NCI-H69 (cell line): ENCODE measurements at places on chromosomes 3 and 15.
A peak's percentile ranks its signal among the peaks of the same experiment; 100 is the strongest.

GRCh38 chr3:42682301-42683070 is 2.9 kb upstream of the KLHL40 start:
- DNase-seq, result no peak

- DNase-seq, result peak; percentile 90
These were observed at the start of gene NR1D2 for GRCh38 chr3:23944861-23945662. NR1D2 (plus strand) TSS chr3:23945286; CDS start chr3:23945579, 293 bp downstream.

- peak; percentile 84 for DNase-seq
These were observed at the start of gene SLCO3A1 for GRCh38 chr15:91853511-91853947. SLCO3A1 (plus strand) TSS chr15:91853708.

DNA sequence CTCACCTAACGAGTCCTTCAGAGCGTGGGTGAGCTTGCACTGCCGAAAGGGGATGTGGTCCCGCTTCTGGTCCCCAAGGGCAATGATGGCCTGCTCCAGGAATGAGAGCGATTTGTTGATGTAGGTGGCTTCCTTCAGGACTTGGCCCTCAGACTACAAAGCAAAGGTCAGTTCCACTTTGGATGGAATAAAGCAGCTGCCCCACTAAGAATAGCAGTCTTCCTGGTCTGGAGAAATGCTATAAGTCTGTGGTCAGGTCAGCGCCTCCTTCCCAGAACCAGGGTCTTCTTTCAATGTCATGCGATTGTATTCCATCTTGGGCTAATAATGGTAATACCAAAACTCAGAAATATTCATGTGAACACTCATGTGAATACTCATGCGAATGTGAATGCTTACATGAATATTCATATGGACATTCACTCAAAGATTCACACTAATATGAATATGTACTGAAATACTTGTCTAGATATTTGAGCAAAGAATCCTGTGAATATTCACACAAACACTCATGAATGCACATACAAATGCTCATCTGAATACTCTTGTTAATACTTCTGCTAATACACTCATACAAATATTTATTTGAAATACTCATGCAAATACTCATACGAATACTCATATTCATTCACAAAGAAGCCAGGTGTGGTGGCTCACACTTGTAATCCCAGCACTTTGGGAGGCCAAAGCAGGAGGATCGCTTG is 16.7 kb downstream of the KIF9 start:
- DNase-seq, result no peak

GRCh38 chr3:100875239-100875638 is 118.0 kb downstream of the ABI3BP start:
- peak; percentile 1 for DNase-seq

DNA sequence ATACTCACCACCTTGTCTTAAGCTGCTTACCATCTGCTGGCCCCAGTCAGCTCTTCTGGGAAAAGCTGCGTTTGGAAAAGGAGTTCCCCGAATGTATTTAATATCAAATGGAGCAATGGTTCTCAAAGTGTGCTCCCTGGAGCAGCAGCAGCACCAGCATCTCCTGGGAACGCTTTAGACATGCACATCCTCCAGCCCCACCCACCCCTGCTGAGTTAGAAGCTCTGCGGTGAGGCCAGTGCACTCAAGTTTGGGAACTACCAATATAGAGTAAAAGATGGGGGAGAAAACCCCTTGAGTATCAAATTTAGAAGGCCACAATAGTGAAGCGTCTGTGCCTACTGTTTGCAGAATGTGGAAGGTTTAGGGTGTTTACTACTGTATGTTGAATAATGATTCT is 124.0 kb upstream of the TOPAZ1 start:
- no peak for DNase-seq

DNA sequence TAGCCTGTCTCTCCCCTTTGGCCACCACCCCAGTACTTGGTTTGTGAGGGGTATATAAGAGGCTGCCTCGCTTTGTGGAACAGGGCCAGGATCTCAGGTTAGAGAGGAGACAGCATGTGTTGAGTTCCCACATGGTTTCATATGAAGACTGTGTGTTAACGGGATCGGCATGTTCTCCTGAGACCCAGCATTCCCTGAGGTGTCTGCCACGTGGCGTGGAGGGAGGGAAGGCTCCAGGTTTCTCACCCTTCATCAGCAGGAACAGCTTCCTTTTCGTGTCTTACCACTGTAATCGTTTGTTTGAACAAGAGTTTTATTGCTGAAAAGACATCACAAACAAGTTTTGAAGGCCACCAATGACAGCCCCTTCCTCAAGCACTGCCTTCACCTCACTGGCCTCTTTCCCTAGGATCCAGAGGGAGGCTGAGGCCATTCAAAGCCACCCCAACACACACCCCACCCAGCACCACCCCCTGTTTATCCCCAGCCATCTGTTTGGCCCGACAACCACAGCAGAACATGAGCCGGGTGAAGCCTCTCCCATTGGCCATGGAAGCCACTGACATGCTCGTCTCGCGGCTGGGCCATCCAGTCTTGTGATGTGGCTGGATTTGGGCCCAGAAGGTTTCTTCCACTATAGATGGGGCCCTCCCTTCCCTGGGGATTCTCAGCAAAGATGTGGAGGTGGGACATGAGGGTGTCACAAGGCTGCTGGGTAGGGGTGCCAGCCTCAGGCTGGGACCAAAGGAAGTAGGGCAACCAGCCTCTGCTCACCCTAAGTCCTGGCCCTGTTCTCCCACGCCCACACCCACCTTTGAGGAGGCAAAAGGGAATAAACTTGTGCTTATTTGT is 10.0 kb downstream of the BHLHE40 start:
- peak; percentile 57 for DNase-seq

GRCh38 chr3:171561596-171562323 is 101.6 kb upstream of the TNIK start:
- DNase-seq, result no peak

DNA sequence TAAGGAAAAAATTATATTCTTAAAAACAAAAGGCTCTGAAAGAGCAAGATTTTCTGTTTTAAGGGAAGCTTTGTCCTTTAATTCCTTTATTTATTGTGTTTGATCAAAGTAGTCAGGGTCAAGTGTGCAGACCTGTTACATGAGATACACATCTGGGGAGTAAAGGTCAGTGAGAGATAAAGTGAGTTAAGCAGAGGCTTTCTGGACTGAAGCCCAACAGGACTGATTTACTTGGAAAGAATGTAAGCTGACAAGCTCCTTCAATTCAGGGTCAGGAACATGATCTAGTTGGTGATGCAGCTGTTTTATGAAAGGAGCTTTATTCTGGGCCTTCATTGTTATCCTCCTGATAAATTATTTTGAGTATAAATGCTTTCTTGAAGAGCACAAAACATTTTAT is 20.7 kb upstream of the OTOL1 start:
- no peak for DNase-seq

DNA sequence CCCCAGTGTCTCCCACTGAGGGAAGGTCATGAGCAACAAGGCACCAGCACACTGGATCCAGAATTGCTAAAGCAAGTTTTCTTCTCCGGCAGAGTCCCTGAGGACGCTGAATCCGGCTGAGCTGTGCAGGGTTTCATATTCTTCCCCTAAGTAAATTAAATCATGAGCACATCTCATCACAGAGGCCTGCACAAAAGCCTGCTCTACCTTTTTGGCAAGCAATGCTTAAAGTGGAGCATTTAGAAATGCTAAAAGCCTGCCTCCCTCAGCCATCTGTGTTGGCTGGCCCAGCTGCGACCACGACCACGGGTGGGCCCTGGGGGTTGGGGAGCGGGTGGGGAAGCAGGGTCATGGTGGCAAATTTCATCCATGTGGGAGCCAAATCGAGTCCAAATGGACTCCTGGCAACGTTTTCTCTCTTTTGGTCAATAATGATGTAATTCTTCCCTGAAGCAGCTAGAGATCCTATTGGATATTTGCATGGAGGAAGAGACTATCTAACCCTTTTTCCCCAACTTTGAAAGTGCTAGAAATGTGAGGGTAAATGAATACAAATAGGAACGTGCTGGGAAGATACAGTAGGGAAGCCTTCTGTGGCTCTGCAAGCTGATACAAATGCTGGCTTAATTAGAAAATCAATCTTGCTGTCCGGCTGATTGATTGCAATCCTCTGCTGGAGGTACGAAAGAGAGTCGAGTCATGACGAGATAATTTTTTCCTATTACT is 532.8 kb upstream of the TBL1XR1 start:
- peak; percentile 95 for DNase-seq

- no peak for DNase-seq
These were observed 282.0 kb upstream of the VEPH1 start for GRCh38 chr3:157785102-157785826.

GRCh38 chr3:71355037-71355436 is 228.5 kb downstream of the FOXP1 start:
- DNase-seq, result no peak

DNA sequence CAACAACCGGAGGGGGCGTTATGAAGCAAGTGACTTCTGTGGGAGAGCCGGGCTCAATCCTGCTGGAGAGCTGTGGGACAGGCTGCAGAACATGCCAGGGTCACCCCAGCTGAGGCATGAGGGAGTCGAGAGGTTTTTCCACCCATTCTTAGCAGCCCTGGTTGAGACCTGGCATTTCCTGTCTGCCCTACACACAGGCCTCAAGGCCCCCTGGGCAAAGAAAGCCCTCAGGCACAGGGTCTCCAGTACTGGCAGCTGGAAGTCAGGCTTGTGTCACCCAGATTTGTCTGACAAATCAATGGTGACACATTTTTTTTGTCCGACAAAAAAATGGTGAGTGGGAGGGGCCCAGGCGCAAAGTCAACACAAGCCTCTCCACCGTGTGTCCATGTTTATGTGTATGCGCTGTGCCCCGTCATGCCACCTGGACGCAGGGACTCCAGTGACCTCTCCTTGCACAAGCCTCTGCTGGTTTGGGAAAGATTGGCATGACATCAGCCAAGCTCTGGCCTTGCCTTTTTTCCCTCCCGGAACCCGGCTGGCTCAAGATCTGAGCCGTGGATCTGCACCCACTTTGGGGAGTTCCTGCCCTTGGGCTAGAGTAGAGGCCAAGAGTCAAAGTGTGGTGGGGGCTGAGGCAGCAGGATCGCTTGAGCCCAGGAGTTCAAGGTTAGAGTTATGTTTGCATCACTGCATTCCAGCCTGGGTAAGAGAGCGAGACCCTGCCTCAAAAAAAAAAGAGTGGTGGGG is 20.8 kb upstream of the ALAS1 start:
- peak; percentile 50 for DNase-seq

- no peak for DNase-seq
These were observed 460.2 kb downstream of the OCA2 start for GRCh38 chr15:27638958-27639357.

DNA sequence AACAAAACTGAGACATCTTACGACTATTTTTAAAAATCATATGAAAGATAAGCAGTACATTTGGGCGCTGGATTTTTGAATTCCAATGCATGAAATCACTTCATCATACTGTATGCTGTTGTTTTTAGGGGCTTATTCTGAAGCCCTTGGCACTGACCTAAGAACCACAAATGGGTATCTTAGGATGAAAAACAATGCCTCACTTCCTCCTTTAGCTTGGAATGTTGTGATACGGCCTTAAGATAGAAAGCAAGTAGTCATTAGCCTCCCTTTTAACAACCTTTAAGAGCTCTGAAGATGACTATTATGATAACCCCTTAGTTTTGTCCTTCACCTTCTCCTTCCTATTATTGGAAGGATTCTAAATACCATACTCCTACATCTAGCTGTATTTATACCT is 289.8 kb downstream of the ARPP21 start:
- no peak for DNase-seq
